Stimulated activated CD8-positive, alpha-beta memory T cell treated with anti-CD3 and anti-CD28 coated beads, Interleukin-15, amount 100 ng/mL, for 4 hours (primary cell): ENCODE measurements at places on chromosomes 3 and 15.

GRCh38 chr3:354432-354831 is 157.9 kb downstream of the CHL1 start:
- no peak for DNase-seq

- DNase-seq = no peak
Measured at GRCh38 chr3:41417574-41417973, 218.3 kb downstream of the CTNNB1 start.

DNA sequence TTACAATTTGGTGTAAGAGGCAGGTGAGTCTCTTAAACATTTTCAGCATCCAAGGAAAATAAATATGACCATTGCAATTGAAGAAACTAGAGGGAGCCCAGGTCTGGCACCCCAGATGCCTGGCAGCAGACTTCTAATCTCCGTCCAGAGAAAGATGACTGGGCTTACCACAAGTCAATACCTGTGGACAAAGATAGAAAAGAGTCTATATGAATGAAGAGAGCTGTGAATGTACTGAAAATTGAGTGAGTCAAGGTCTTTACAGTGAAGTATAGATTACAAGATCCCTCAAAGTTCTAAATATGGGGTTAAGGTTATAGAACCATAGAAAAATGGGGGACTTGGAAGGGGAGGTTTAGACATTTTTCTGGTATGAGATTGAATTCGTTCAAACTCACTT is 827.4 kb upstream of the NR2F2 start:
- DNase-seq = no peak

GRCh38 chr15:47715856-47716445 is 1.4 kb upstream of the SEMA6D start:
- no peak for DNase-seq

DNA sequence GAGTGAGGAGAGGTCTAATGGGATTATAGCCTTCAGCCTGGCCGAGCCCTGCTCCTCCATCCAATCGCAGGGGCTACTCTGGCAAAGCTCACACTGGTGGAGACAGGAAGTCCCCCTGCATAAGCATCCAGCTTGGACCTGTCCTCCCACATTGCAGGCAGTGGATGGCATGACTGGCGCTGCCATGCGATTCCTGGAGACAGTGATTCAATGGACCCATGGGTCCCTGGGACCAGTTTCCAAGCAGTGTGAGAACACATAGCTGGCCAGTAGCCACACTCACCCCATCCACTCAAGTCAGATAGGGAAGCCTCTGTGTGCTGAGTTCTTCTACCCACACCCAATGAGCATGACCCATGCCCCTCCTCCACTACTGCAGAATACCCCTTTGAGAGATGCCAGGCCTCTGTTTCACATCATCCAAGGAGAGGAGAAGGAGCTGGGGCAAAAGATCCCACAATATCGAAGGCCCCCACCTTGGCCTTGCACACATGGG is 18.1 kb upstream of the POC1A start:
- DNase-seq = no peak
